ENCODE measurements at places on chromosomes 6 and 20.

DNA sequence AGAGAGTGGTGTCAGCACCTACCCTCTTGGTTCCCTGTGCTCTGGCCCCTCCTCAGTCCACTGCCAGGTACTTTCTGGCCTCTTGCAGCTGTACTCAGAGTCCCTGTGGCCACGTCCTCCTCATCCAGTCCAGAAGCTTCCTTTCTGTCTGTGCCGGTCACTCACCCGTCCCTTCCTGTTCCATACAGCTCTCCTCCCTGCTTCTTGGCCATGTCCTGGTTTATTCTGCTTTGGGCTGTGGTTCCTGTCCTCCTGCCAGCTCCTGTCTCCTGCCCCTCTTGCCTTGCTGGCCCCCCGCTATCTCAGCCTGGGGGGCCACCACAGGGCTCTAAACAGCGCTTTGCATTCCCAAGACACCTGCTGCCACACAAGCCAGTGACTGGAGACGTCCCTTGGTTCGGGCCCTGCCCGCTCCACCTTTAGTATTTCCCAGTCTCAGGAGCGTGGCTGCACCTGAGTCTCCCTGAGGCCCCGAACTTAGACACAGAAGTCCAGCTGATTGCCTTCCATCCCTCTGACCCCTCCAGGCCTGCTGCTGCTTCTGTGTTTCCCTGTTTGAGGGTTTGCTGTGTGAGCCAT, 15.5 kb upstream of the RBM38 start:
- no peaks in the 10 kb centered on the region for H3K27me3 ChIP-seq
- H3K36me3 ChIP-seq: no peaks in the 10 kb centered on the region
- H3K4me3 ChIP-seq: no peak overlapping the region
- no peak overlapping the region for H3K27ac ChIP-seq
- no peak for DNase-seq
- H3K4me1 ChIP-seq: no peaks in the 10 kb centered on the region

DNA sequence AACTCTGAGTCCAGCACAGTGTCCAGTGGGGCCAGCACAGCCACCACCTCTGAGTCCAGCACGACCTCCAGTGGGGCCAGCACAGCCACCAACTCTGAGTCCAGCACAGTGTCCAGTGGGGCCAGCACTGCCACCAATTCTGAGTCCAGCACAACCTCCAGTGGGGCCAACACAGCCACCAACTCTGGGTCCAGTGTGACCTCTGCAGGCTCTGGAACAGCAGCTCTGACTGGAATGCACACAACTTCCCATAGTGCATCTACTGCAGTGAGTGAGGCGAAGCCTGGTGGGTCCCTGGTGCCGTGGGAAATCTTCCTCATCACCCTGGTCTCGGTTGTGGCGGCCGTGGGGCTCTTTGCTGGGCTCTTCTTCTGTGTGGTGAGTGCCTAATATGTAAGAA, 3.8 kb downstream of the MUC21 start:
- H3K36me3 ChIP-seq: no peaks in the 10 kb centered on the region
- H3K4me1 ChIP-seq: peaks cover 7% of the 10 kb centered on the region
- no peak overlapping the region for H3K27ac ChIP-seq
- no peak for DNase-seq

DNA sequence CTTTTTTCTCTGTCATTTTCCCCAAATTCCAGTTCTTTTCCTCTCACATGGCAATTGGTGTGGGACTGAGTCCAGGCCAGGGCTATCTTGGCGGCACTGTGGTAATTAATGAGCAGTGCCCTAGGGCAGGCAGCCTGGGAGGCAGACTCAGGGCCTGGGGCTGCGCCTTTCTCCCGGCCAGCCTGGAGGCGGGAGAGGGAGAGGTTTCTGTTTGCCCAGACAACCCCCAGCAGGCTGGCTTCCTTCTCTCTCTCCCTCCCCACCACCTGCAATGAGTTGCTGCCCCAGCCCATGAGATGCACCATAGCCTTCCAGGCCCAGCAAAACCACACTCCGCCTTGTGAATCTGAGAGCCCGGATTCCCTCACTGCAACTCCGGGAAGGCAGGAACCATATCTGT, 15.1 kb upstream of the CCDC167 start:
- no peak overlapping the region for H3K4me3 ChIP-seq
- H3K27ac ChIP-seq: no peak overlapping the region
- no peaks in the 10 kb centered on the region for H3K36me3 ChIP-seq
- peaks cover 56% of the 10 kb centered on the region for H3K4me1 ChIP-seq
- no peak for DNase-seq

- H3K4me3 ChIP-seq: no peak overlapping the region
- H3K27ac ChIP-seq: no peak overlapping the region
- no peak for DNase-seq
- H3K36me3 ChIP-seq: no peaks in the 10 kb centered on the region
- H3K4me1 ChIP-seq: peaks cover 1% of the 10 kb centered on the region
These were observed 133.9 kb downstream of the TIAM2 start for GRCh38 chr6:155128977-155129376.

DNA sequence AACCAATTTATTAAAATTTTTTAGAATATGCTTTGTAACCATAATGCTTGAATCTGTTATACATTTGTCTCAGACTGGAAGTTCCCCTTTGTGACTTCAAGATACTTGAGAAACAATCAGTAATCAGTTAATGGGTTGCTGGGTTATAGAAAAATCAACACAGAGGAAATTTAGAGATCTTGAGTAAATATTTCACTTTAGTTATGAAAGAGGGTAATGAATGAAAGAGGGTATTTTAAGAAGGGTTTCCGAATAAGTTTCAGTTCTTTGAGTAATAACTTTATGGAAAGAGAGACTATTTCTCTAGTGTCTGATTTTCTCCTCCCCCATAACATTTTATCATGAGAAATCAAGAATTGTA, 21.4 kb downstream of the ZFAND3 start:
- no peaks in the 10 kb centered on the region for H3K36me3 ChIP-seq
- no peak overlapping the region for H3K4me3 ChIP-seq
- no peak for DNase-seq
- H3K27me3 ChIP-seq: no peaks in the 10 kb centered on the region
- H3K27ac ChIP-seq: no peak overlapping the region

GRCh38 chr20:57309544-57310115, 20.0 kb upstream of the SPO11 start:
- H3K4me3 ChIP-seq: no peak overlapping the region
- no peak overlapping the region for H3K27ac ChIP-seq
- no peaks in the 10 kb centered on the region for H3K4me1 ChIP-seq
- no peak for DNase-seq

- H3K27ac ChIP-seq: no peak overlapping the region
- no peak overlapping the region for H3K4me3 ChIP-seq
- DNase-seq: peak; percentile 55
- no peaks in the 10 kb centered on the region for H3K36me3 ChIP-seq
These were observed 14.7 kb upstream of the SIM1 start for GRCh38 chr6:100479179-100480035.

GRCh38 chr20:62485062-62485700, 9.4 kb upstream of the GATA5 start:
- peak; percentile 46 for DNase-seq
- no peak overlapping the region for H3K4me3 ChIP-seq
- H3K36me3 ChIP-seq: no peaks in the 10 kb centered on the region
- no peak overlapping the region for H3K27ac ChIP-seq
- H3K27me3 ChIP-seq: peaks cover 68% of the 10 kb centered on the region

GRCh38 chr6:16576451-16577368, 184.6 kb downstream of the ATXN1 start:
- no peak overlapping the region for H3K4me3 ChIP-seq
- peaks cover 3% of the 10 kb centered on the region for H3K4me1 ChIP-seq
- H3K27me3 ChIP-seq: no peaks in the 10 kb centered on the region
- no peaks in the 10 kb centered on the region for H3K36me3 ChIP-seq
- H3K27ac ChIP-seq: no peak overlapping the region
- no peak for DNase-seq

DNA sequence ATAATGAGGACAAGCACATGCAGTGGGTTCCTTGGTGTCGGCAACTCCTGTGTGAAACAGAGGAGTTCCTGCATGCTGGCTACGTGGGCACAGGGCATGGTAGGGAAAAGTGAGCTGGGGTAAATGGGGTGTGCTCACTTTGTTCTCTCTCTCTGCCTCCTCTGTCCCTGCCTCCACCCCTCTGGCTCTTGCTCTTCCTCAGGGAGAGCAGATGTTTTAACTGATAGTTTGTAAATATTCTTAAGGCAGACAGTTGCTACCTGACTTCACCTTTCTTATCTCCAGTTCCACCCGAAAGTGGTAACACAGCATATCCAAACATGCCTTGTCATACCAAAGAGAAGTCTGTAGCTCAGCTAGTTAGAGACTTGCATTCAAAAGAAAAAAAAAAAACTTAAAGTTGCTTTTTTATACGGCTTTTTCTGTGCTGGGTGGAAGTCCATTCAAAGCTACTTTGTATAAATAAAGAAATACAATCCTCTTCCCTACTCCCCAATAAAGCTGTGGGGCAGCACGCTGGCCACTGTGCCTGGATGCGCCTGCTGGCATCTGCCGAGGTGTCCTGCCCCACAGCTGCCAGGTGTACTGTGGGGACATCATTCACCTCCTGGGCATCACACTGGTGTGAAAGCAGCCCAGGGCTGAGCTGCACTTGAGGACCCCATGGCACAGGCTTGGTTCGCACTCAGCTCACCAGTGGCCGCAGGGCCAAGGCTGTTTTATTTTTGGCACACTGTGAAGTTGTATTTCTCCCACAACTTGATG, 93.6 kb downstream of the FOXC1 start:
- no peak overlapping the region for H3K4me3 ChIP-seq
- no peaks in the 10 kb centered on the region for H3K27me3 ChIP-seq
- DNase-seq: no peak
- H3K27ac ChIP-seq: no peak overlapping the region
- H3K4me1 ChIP-seq: peaks cover 17% of the 10 kb centered on the region

GRCh38 chr20:63587256-63587655, 13.2 kb upstream of the HELZ2 start:
- no peaks in the 10 kb centered on the region for H3K27me3 ChIP-seq
- no peaks in the 10 kb centered on the region for H3K4me1 ChIP-seq
- H3K36me3 ChIP-seq: no peaks in the 10 kb centered on the region
- no peak for DNase-seq

GRCh38 chr20:9555781-9556180, 41.4 kb downstream of the LAMP5 start:
- H3K36me3 ChIP-seq: no peaks in the 10 kb centered on the region
- no peak overlapping the region for H3K4me3 ChIP-seq
- H3K27ac ChIP-seq: no peak overlapping the region
- no peak for DNase-seq
- H3K4me1 ChIP-seq: peaks cover 4% of the 10 kb centered on the region

GRCh38 chr6:83381949-83382348, 48.9 kb downstream of the ME1 start:
- no peaks in the 10 kb centered on the region for H3K27me3 ChIP-seq
- no peak overlapping the region for H3K4me3 ChIP-seq
- no peak for DNase-seq
- no peaks in the 10 kb centered on the region for H3K36me3 ChIP-seq

- no peak overlapping the region for H3K27ac ChIP-seq
- no peaks in the 10 kb centered on the region for H3K27me3 ChIP-seq
- no peak overlapping the region for H3K4me3 ChIP-seq
- H3K4me1 ChIP-seq: peaks cover 2% of the 10 kb centered on the region
- no peaks in the 10 kb centered on the region for H3K36me3 ChIP-seq
- DNase-seq: peak; percentile 10
These were observed 137.6 kb upstream of the RIN2 start for GRCh38 chr20:19620446-19620845.

- H3K27me3 ChIP-seq: no peaks in the 10 kb centered on the region
- no peaks in the 10 kb centered on the region for H3K36me3 ChIP-seq
- no peak for DNase-seq
- no peak overlapping the region for H3K27ac ChIP-seq
- H3K4me3 ChIP-seq: no peak overlapping the region
- peaks cover 8% of the 10 kb centered on the region for H3K4me1 ChIP-seq
These were observed 217.3 kb upstream of the SULF2 start for GRCh38 chr20:48002517-48002970.

GRCh38 chr6:72649032-72649984, 27.4 kb downstream of the KCNQ5 start:
- H3K4me1 ChIP-seq: peaks cover 12% of the 10 kb centered on the region
- H3K27ac ChIP-seq: no peak overlapping the region
- H3K4me3 ChIP-seq: no peak overlapping the region
- no peaks in the 10 kb centered on the region for H3K27me3 ChIP-seq
- no peak for DNase-seq
- H3K36me3 ChIP-seq: no peaks in the 10 kb centered on the region

- H3K36me3 ChIP-seq: no peaks in the 10 kb centered on the region
- H3K4me1 ChIP-seq: no peaks in the 10 kb centered on the region
- no peak overlapping the region for H3K4me3 ChIP-seq
These were observed 65.7 kb downstream of the EPM2A start for GRCh38 chr6:145669627-145670034.

- no peak for DNase-seq
- H3K27ac ChIP-seq: no peak overlapping the region
- no peaks in the 10 kb centered on the region for H3K4me1 ChIP-seq
- H3K27me3 ChIP-seq: no peaks in the 10 kb centered on the region
These were observed 284.3 kb upstream of the IRAK1BP1 start for GRCh38 chr6:78583079-78583478.
